ENCODE measurements at places on chromosomes 1 and 21.

GRCh38 chr1:60835649-60836048 is 246.7 kb upstream of the NFIA start:
- DNase-seq = no peak

GRCh38 chr1:22410401-22410800 is 41.2 kb upstream of the ZBTB40 start:
- no peak for DNase-seq

DNA sequence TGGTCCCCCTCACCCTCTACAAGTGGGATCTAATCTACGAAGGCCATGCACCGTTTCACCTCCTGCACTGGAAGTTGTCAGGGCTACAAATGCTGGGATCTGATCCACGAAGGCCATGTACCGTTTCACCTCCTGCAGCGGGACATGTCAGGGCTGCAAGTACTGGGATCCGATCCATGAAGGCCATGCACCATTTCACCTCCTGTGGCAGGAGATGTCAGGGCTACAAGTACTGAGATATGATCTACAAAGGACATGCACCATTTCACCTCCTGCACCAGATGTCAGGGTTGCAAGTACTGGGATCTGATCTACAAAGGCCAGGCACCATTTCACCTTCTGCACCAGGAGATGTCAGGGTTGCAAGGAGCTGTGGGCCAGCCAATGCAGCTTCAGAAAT is 7.0 kb downstream of the ALDH4A1 start:
- DNase-seq = no peak

GRCh38 chr1:64550510-64550909 is 80.6 kb downstream of the CACHD1 start:
- DNase-seq = no peak

- DNase-seq = peak; percentile 18
These were observed 160.0 kb downstream of the PDE4B start for GRCh38 chr1:65952696-65953095.

GRCh38 chr21:28550057-28550825 is 442.4 kb downstream of the LTN1 start:
- DNase-seq = peak; percentile 28

DNA sequence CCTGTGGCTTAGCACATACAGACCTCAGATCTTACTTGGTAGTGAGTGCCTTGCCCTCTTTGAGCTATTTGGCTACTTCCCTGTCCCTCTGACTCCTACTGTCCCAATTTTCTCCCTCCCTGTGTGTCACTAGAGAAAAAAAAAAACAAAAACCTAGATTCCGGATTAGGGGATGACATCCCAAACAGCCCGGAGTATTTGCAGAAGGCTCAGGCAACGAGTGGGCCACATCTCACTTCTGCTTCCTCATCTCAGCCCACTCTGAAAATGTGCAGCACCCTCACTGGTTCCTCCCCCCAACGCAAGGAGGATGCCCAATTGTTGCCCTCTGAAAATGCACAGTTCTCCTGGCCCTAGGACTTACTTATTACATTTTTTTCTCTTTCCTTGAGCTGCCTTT is 4.9 kb downstream of the NHLH1 start:
- DNase-seq = no peak

- DNase-seq = no peak
These were observed 493.0 kb upstream of the ADGRL4 start for GRCh38 chr1:79499541-79499940.

DNA sequence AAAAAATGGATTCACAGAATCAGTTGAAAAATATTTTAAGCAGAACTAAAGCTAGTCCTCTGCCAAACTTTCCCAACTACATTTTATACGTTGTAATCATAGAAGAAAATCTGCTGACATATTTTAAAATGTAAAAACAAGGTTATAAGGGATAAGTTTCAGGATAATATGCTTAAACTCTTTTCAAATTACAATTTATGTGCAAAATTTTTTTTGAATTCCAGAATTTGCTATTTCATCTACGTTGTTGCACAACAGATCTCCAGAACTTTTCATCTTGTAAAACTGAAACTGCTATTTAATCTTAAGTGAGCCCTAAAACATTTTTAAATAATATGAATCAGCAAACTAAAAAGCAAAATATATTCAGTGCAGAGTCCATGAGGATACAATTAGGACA is 5.9 kb downstream of the EDEM3 start:
- no peak for DNase-seq

DNA sequence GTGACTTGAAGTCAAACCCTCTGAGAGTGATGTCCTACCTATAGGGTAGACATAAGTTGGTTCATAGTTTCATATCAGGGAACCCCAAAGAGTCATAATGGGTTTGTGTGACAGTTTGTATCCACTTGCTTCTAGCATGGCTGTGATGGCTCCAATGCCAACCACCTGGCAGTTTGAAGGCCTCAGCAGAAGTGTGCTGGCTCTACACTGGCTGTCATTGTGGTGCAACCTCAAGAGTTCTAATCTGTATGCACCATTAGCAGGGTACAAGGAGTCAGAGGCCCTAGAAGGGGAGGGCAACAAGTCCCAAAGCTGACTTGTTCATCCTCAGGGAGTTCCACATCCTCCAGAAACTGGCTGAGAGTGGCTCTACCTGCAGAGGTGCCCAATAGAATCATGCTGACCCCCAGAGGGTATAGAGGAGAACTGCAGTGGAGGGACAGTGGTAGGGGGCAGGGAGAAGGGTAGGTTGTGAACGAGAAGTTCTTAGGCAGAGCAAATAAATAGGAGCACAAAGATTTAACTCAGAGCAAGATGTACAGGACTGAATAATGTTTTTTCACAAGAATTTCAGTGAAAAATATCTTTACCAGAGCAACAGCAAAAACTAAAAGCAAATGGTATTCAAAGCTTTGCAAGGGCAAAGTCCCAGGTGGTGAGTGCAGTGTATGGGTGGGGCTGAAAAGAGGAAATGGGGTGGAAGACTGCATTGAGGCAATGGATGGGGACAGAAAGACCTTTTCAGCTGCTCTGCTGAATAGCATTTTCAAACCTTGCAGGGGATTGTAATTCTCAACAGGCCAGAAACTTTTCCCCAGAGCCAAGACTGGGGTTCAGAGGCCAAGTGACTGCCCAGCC is 3.2 kb downstream of the FCRL2 start:
- no peak for DNase-seq

DNA sequence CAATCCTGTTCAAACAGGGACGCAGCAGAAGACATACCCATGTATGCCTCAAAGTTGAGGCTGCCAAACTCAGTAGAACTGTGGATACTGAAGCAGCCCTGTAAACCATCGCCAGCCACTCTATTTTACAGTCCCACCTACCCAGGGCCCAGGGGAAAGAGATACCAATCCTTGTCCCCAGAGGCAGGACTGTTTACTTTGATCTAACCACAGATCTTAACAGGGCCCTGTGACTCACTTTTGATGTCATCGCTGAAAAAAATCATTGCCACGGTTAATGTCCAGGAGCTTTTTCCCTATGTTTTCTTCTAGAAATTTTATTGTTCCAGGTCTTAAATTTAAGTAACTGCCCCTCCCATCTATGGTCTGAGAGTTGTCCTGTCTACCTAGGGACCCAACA is 538.4 kb upstream of the NCAM2 start:
- DNase-seq = peak; percentile 8

- DNase-seq = no peak
These were observed 475.9 kb downstream of the PTPRU start for GRCh38 chr1:29712284-29712651.

- DNase-seq = no peak
These were observed 362.2 kb downstream of the ZP4 start for GRCh38 chr1:237528545-237528944.

DNA sequence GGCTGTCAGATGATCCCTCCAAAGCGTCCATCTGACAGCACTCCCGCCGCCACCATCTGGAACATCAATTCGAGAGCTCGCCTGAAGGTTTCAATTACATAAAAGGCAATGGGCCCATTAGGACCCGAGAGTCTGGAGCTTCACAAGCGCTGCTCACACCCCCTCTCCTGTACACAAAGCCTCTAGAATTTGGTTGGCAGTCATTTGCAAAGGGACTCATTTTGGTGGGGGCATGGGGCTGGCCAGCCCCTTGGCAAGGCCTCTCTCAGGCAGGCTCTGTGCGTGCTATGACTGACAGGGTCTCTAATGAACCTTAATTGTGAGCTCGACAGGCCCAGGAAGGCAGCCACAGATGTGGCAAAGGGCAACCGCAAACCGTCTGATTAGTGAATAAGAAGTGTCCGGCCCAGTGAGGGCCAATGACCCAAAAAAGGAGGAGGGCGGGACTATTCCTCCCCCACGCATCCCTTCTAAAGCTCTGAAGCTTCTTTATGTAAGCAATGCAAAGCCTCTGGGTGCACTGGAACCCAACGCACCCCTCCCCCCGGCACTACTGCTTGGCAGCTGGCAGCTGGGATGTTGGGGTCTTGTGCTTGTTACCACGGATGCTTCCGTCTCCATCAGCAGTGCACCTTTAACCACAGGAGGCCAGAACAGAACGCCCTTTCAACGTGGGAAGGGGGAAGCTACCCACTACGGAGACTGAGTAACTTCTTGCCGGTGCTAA is 79.4 kb downstream of the CAPZB start:
- DNase-seq = peak; percentile 48

- DNase-seq = no peak
These were observed 9.5 kb upstream of the BCAR3 start for GRCh38 chr1:93690921-93691789.

DNA sequence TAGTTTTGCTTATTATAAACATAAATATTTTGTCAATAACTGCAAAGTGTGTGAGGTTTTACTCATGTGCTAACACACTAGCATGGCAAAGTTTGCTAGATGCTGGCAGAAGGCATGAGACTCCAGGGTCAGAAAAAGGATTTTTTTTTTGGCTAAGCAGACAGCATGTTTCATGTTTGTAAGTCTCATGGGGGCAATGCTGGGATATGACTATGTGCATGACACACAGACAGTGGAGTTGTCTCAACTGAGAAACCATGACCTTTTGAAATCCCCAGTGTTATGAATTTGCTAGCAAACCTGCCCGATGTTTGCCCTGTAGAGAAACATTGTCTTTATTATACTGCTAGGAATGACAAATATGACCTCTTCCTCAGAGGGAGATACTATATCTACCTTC is 448.2 kb downstream of the BRINP3 start:
- DNase-seq = no peak

DNA sequence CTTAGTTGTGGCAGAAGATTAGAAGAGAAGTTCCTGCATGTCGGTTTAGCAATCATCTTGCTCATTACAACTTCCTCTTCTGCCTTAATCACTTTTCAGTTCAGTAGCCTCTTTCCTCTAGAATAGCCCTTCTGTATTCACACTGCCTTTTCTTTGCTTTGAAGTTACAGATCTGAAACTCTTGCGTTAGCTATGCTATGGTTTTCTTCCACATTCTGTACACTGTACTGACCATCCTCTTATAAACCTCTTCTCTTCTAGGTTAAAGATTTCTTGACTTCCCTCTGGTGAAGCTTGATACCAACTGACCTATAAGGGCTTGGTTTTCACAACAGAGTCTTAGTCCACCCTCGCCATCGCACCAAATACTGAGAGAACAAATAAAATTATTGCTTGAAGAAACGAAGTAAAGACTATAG is 35.0 kb downstream of the C21orf91 start:
- DNase-seq = no peak

GRCh38 chr1:174892016-174892415 is 107.7 kb upstream of the CACYBP start:
- DNase-seq = no peak

GRCh38 chr1:39275836-39276507 is 71.5 kb downstream of the MACF1 start:
- no peak for DNase-seq

DNA sequence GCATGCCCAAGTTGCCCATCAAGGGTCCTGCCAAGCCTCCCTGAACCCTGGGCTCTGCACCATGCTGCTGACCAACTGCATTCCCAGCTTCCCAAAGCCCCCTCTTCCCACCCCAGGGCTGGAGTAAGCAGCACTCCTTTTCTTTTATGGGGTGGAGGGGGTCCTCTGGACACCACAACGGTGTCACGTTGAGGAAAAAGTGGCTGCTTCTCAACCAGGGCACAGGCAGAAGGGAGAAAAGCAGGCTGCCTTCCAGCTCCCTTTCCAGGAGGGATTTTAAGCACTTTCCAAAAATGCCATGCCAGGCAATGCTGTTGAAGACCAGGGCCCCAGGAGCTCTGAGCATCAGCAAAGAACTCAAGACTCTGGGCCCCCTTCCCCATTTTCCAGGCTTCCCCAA is 691 bp downstream of the RIMS3 start:
- DNase-seq = no peak
